ENCODE measurements at places on chromosomes 11 and 22.

DNA sequence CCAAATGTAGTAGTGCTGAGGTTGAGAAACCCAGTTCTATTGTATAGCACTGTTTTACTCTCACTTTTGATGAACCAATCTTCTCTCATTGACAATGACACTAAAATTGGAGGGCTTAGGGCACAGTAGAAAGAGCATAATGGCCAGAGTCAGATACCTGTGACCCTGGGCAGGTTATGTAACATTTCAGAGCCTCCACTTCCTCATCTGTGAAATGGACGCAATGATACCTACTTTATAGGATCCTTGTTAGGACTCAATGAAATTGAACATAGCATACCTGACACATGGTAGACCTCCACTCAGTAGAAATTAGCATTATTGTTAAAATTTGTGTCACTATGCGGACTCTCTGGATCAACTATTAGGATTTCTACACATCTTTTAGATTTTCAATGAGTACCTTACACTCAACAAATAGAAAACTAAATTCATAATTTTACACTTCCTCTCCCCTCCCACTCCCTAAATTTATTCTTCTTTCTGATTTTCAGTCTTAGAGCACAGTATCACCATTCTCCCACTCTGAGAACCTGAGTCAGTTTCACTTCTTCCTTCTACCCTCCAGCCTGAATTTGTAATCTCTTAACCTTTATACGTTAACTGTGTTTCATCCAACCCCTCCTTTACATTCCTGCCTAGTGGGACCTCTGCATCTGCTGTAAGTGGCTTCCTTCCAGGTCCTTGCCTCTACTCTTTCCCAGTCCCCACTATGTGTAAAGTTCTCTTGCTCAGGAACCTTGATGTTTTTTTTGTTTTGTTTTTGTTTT lies 78.3 kb downstream of the MICAL2 start:
- no peak for DNase-seq

DNA sequence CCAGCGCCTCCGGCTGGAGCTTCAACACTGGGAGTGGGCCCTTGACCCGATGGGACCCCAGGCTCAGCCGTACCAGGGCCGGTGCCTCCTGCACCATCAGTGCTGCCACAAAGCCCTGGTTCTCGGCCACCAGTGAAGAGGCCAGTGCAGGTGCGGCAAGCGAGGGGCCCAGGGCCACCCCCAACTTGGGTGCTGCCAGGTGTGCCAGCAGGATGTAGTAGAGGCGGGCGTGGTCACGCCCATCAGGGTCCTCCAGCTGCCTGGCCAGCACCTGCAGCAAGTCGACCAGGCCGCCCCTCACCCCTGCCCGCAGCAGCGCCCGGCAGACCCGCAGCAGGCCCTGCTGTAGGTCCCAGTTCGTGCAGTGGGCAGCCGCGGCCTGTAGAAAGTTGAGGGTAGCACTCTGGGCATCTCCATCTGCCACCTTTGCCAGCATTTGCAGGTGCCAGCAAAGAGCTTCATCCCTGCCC lies 2.3 kb downstream of the AP5B1 start:
- DNase-seq, result no peak

DNA sequence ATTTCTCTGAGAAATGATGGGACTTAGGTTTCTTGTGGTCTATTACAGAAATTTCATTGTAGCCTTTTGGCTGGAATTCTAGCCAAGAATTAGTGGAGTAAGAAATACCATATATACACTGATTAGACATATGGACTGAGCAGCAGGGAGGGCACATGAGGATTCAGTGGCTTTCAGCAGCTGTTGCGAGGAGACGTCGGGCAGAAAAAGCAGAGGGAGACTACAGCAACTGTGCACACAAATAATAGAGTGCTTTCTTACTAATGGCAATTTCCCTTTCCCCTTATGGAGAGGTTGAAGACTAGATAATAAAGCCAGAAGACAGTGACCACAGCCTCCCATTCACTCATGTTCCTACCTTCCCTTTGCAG lies 35.4 kb upstream of the CCDC34 start:
- no peak for DNase-seq

DNA sequence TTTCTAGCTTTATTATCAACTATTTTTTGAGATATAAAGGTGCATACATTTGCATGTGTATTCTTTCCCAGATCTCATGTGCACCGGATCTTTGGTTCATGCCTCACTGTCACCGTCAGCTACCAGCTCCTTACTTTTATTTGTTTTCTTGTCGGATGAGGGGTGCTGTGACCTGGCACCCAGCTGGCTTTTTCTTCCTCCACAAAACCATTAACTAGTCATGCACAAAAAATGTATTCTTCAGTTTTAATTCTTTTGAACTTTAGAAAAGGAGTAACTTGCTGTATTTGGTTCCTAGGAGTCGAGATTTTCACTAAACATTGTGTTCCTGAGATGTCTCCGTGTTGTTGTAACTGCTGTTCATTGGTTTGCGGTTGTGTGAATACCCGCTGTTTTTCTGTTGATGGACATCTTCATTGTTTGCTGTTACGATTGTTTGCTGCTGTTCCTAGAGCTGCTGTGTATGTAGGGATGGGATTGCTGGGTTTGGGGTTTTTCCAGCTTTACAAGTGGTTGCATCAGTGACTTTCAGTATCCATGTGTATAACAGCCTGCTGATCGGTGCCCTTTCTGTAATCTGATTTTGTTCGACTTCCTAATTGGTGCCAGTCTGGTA lies 39.4 kb downstream of the MOV10L1 start:
- DNase-seq, result no peak

- no peak for DNase-seq
Measured at GRCh38 chr11:94938095-94939055, 35.0 kb downstream of the CWC15 start.

DNA sequence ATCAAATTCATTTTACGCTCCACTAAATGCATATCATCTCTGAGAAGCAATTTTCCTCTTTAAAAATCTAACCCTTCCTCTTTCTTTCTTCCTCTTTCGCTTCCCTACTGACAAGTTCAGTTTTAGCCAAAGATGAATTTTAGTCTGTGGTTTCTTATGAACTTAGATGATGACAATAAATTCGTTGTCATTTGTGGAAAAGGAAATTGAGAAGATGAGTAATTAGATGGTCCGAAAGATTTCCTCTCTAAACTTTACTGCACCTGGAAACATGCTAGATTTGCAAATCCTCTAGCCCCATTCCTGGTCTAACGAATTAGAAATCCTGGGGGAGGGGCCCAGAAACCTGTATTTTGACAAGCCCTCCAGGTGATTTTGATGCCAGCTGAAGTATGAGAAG lies 855.4 kb upstream of the CHORDC1 start:
- no peak for DNase-seq

DNA sequence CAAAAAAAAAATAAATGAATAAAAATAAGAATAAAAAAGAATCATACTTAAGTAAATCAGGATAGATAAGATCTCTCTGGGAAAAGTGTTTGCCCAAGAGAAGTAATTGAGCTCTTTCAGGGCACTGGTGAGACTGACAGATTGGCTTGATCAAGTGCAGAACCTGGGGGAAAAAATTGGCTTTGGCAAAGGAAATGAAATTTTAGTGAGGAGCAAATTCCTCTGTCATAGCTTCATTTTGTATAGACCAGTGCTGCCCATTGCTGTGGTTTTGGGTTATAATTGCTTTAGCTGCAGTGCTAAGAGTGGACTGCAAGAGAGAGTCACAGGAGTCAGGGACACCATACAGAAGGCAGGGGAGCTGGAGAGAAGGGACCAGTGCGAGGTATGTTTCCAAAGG lies 35.7 kb downstream of the SFI1 start:
- DNase-seq, result no peak

- no peak for DNase-seq
Measured at GRCh38 chr11:9834291-9834690, 170.4 kb downstream of the SWAP70 start.

DNA sequence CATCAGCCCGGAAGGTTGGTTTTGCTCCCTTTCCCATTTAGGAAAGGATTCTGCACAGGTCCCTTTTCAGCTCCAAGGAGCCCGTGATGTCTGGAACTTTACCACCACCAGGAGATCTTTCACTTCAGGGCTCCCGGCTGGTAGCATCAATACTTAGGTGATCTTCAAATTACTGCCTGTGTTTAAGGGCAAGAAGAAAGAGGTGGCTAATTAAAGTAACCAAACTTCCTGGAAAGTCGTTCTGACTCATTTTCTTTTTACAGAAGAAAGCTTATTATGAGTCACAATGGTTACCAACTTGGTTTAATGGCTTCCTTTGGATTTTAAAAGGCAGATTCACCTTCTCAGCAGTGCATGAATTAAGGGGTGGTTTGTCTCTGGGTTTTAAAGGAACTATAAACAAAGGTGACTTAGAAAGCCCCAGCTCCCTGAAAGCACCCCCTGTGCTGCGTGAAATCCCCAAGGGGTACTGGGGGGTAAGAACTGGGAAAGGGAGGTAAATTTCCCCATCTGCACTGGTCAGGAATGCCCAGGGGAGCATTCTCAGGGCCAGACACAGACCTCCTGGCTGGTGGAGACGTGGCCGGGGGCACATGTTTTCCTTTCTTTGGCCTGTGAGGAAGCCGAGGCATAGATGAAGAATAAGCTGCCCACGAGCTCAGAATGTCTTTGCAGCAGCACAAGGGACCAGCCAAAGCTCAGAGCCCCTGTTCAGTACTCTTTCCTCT lies 8.8 kb downstream of the POU2F3 start:
- no peak for DNase-seq

DNA sequence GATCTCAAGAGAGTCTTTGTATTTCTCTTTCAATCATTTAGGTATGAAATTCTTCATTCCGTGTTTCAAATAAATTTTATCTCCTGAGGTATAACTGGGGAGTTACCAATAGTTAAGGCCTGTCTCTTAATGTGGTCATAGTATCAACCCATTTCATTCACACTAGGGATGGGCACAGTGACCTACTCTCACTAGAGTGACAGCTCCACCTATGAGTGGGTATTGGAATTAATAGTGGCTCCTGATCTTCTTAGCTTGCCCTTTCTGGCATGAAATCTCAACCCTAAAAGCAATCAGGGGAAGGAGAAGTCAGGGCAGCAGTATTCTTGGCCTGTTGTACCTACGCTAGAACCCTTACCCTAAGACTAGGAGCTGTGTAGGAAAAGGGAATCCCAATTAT lies 507.7 kb downstream of the FAM181B start:
- DNase-seq, result no peak

DNA sequence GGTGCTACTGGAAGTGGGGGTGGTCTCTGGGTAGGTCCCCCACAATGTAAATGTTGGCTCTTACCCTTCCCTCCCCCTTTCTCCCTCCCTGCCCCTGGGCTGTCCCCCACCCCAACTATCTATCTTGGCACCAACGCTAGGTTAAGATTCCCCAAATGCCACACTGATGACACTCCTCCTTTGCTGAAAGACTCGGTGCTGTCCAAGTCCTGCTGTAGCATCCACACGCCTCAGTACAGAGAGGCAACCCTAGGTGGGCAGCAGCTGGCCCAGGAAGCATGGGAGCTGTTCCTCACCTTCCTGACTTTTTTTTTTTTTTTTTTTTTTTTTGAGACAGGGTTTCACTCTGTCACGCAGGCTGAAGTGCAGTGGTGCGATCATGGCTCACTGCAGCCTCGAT lies 3.4 kb upstream of the KCTD17 start:
- DNase-seq, result no peak

DNA sequence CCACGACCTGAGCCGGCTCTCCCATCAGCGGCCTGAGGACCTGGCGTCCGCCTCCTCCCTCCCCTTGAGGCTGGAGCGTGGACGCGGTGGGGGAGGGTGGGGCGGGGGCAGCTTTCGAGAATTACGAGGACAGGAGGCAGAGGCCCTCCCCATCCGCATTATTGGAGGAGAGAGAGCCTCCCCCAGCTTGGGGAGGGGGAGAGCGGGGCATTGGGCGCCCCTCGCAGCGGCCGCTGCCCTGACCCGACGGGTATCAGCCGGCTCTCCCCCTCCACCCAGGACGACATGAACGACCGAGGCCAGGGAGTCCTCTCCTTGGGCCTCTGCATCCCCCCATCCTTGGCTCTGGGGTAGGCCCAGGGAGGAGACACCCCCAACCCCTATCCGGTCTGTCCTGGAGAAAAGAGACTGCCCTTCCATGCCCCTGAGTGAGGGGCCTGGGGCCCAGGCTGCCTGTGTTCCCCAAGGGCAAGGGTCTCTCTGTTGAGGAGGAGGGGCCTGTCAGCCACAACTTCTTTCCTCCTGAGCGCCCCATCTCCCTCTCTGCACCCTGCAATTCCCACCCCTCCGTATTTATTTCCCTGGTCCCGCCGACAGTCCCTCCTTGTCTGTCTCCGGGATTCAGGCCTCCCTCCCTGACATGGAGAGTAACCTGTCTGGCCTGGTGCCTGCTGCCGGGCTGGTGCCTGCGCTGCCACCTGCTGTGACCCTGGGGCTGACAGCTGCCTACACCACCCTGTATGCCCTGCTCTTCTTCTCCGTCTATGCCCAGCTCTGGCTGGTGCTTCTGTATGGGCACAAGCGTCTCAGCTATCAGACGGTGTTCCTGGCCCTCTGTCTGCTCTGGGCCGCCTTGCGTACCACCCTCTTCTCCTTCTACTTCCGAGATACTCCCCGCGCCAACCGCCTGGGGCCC lies 495 bp downstream of the GPR137 start:
- DNase-seq, result no peak
